Activated CD4-positive, alpha-beta T cell treated with anti-CD3 and anti-CD28 coated beads for 4 hours (primary cell): ENCODE measurements at places on chromosomes 12 and 14.

DNA sequence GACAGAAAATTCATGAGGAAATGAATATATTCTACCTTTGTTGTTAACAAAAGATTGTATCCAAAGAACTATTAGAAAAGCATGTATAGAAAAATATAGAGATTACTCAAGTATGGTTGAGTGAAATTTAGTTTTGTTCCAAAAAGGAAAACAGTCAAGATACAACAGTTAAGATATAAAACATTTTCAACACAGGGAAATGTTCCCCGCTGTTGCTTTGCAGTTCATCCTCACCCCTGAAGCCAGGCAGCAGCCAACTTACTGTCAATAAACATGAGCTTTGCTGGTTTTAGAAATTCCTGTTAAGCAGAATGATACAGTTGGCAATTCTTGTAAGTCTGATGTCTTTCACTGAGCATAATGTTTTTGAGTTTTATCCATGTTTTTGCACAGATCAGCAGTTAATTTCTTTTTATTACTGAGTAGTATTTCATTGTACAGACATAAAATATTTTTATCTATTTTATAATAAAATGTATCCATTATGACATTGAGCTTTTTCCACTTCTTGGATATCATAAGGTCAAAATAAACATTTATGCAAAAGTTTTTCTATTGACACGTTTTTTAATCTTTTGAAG, 1.2 kb upstream of the CLEC2B start:
- DNase-seq: no peak

GRCh38 chr12:99985129-99985570, 414 bp upstream of the ANKS1B start:
- no peak for DNase-seq

GRCh38 chr12:65924716-65925115, 100.4 kb downstream of the HMGA2 start:
- no peak for DNase-seq

GRCh38 chr12:50043854-50044253, 13.5 kb upstream of the ASIC1 start:
- no peak for DNase-seq

- no peak for DNase-seq
These were observed 13.3 kb downstream of the NDUFA12 start for GRCh38 chr12:94990222-94990621.

- DNase-seq: no peak
These were observed 22.7 kb downstream of the EIF2S3B start for GRCh38 chr12:10528174-10528953.

DNA sequence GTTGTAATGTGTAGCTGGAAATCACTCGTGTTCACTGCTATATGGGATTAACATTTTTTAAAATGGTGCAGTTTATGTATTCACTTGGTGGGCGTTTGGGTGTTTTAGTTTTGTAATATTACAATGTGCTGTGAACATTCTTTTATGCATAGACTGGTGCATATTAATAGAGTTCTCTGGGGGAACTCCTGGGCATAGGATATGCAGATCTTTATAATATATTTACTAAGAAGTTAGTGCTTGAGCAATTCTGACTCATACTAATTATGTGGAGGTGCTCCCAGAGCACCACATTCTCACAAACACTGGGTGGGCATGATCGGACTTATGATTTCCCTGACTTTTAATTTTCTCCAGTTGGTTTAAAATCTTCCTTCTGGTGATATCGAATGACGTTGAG, 342.3 kb downstream of the PDZRN4 start:
- no peak for DNase-seq

DNA sequence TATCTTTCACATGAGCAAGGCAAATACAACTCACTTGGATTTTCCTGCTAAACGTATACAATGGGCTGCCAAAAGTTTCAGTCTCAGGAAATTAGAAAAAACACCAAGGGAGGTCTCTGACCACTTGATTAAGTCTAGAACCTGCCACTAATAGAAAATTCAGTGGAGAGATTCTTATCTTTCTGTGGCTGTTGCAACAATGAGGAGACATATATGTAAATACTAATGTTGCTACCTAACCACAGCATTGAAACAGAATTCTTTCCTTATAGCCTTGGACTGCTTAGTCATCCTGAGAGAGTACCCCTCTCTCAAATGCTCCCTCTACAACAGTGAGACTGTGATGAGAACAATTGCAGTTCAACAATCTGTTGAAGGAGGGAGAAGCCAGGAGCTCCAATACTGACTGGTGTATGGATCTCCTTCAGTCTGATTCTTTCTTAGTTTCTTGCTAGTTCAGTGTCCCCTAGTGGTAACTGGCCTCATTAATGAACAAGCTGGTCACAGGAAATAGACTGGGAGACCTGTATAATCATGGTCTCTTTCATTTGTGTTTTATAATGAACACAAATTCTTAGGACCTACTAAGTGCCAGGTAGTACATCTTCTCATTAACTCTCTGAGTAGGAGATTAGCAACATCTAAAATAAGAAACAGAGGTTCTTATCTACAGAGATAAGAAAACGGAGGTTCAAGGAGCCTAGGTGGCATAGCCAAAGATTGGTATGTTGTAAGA, 164.5 kb downstream of the SLC38A4 start:
- DNase-seq: no peak

DNA sequence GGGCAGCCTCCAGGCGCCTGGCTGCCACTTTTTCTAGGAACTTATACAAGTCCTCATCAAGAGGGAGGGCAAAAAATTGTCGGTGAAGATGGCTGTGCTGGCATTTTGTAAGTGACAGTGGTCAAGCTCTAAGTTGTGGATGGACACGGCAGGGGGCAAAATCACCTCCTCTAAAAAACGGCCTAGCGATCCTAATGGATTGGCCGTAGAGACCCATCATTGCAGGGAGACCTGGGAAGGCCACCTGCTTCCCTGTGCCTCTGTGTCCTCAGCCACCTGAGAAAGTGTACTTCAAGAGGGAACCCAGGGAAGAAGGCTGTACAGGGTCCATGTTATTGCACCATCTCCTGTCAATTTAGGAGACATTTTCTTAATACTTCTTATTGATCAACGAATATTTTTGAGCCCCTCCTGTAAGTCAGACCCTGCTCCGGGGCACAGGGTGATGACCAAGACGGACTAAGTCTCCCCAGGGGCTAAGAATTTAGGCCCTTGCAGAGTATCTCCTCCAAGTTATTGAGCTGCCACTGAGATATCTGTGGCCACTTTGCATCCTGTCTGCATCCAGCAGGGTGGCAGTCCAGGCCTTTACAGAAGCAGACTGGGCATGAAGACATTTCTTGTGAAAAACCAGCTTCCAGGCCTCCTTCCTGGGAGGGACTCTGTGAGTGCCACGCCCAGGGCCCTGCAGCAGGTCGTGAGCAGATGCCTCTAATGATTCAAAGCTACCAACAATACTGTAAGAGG, 40.5 kb downstream of the PSMA6 start:
- DNase-seq: peak; percentile 18
